Urothelium cell line (cell line): ENCODE measurements at places on chromosomes 1 and 21.

DNA sequence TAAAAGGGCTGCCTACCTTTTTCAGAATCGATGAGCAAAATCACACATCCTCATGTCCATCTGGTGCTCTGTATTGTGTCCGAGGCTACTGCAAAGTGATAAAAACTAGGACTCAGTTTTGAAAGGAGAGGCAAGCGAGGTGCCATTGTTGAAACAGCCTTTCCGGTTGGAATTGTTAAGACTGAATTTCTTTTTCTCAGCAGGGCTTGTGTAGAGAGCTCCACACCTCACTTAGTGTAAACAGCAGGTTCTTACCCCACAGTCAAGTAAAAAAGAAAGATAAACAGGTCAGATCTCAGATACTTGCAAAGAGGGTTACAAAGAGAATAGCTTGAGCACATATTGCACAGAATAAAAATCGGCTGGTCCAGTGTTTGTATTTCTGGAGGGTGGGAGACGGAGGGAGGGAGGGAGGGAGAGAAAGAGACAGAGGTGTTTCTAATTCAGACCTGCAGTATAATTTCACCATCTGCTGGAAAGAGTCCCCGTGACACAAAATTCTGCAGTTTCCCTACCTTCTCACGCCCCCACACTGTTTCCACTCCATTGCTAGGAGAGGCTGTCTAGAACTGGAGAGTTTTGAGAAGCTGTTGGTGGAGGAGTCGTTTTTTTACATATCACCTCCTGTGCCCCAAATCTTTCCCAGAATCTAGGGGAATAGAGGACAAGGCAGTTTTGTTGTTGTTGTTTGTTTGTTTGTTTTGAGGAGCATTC is 82.5 kb downstream of the EDEM3 start:
- DNase-seq: no peak

DNA sequence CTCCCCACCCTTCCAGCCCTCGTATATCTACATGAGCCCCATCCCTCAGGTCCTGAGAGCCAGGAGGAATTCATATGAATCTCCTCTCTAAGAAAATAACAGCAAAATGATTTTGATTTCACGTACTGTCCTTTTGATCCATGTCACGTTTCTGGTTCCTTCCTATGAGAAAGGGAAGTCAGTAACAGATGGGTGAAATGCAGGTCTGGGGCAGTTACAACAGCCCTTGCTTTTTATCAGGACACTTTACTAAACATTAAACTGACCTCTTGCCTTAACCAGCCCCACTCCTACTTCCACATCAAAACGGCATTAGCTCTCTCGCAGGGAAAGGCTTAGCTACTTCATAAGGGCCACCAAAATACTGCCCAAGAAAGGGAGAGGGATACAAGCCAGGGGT is 59.0 kb downstream of the SPATA46 start:
- no peak for DNase-seq

DNA sequence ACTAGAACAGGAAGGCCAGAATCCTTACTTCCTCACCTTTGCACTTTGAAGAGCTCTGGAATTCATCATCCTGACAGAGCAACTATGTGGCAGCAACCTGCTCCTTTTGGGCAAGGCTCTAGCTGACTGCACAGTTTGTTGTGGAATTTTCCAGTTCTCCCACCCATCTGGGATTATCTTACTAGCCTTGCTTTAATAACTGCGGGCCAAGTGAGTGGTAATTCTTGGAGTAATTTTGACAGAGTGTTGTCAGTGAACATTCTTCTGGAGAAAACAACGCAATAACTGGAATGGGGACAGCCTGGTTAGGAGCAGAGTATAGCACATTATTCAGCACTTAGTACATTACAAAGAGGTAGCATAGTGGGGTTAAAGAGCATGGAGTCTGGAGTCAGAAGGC is 75.3 kb downstream of the NTMT2 start:
- no peak for DNase-seq

GRCh38 chr1:43065616-43066399 is 106.3 kb downstream of the EBNA1BP2 start:
- no peak for DNase-seq

- DNase-seq: no peak
Measured at GRCh38 chr1:36134031-36134430, 9.0 kb upstream of the COL8A2 start.

DNA sequence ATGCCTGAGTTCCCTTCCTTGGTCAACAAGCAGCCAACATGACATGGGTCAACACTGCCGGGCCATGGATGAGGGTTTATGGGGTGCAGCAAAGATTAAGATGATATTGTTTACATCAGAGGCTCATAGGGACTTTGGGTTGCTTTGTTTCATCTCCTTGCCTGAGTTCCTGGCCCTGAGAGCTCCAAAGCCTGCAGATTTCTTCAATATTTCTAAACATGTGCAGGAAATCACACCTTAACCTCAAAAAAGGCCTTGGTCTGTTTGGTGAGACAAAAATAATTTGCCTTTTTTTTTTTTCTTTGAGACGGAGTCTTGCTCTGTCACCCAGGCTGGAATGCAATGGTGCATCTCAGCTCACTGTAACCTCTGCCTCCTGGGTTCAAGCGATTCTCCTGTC is 876 bp downstream of the SLAMF8 start:
- no peak for DNase-seq

GRCh38 chr1:226637147-226637935 is 88.8 kb downstream of the STUM start:
- no peak for DNase-seq

- DNase-seq: no peak
Measured at GRCh38 chr1:204462229-204462561, 32.4 kb downstream of the PIK3C2B start.

GRCh38 chr1:2629627-2630497 is 3.0 kb downstream of the MMEL1 start:
- no peak for DNase-seq

DNA sequence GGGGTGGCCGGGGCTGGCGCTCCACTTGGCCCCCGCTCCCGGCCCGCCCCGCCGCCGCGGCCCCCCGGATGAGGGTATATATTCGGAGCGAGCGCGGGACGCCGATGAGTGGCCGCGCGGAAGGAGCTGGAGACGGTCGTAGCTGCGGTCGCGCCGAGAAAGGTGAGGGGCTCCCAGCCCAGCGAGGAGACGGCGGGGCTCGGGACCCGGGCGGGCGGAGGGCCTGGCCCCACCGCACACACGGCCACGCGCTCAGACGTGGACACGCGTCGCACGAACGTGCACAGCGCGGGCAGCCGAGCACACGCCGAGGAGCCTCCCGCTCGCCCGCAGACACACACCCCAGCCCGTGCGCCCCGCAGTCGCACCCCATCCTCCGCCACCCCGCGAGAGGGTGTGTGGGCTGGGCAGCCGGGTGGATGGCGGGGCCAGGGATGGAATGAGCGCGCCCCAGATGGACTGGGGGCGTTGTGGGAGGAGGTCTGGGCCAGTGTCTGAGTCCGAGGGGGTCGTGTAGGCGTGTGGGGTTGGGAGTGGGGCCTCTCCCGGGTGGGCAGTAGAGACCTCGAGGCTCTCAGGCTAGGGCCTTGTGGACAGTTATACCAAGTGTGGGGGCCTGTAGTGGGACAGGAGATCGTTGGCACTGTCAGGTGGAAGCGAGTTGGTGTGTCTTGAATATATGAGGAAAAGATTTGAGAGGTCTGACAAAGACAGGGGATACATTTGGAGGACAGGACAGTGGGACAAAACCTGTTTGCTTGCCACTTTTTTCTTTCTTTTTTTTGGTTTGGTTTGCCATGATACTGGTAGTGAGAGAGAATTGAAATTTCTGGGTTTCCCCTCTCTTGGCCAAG is at the start of gene UAP1:
UAP1 (plus strand) TSS at position 107 of the 854 bp plus-strand sequence. CDS start 4,347 bp downstream, outside the sequence.
- DNase-seq: peak; percentile 10

- DNase-seq: no peak
Measured at GRCh38 chr1:172447641-172448040, 3.8 kb upstream of the PIGC start.

DNA sequence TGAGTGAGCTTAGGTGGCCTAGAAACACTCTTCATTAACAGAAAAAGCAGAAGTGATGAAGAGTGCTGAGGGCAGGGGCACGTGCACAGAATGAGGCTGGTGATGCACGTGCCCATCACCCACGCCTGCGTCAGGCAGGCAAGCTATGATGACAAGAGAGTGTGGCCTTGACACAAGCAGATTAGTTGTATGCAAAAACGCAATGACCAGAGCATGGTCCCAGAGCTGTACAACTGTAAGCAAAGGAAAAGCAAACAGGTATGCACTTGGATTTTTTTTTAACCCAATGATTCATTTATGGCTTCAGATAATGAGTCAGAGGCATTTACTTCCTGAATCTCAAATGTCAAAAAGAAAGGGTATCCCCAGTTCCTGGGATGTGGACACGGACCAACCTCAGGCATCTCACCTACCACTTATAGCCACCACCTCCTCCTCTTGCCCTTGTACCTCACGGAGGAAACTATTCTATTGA is 9.1 kb upstream of the TMEM61 start:
- peak; percentile 71 for DNase-seq

- DNase-seq: no peak
Measured at GRCh38 chr21:35510957-35511695, 462.0 kb upstream of the RUNX1 start.

DNA sequence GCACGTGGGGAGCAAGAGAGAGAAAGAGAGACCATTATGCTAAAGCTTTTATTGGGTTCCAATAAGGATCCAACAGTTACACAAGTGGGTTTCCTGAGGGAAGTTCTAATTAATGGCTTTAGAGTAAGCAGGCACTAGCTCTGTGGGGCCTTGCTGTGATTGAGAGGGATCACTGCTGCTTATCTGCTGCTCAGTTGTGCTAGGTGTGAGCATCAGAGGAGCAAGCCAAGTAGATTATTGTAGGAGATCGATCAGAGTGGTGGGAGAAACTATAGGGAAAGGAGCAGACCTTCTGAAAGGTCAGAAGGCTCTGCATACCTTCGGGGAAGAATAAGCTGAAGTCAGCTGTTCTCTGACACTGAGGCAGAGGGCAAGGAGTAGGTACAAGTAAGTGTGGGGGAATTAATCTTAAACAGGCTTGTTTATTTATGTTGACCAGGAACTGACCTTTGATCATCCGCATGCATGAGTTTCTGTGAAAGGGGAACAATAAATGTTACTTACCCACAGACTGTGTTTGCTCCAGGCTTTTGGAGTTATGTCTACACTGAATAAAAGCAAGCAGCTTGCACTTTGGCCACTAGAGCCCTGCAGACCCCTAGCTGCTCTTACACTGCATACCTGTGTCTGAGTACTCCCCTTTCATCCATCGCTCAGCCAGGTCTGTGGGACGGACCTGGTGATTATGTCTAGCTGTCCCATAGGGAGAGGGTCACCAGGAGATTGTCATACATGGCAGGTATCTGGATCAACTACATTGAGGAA is 89.7 kb downstream of the TNNI3K start:
- DNase-seq: no peak

- no peak for DNase-seq
Measured at GRCh38 chr1:224554620-224555259, 61.4 kb upstream of the CNIH3 start.

DNA sequence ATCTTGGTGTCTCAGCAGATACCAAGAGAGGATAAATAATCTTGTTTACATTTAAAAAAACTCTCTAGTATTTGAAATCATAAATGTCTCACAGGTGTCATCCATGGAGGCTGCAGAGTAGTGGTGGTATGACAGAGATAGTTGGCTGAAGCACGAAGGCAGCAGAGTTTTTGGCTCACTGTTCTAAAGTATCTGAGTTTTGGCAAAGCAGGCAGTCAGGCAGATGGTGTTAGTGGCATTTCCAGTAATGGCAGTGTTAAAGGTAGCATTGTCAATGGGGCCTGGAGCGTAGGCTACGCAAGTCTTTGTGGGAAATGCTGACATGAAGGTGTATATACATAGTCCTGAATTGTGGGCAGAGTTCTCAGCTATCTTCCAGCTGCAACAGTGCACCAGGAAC is 68.5 kb upstream of the HSD17B7 start:
- no peak for DNase-seq

DNA sequence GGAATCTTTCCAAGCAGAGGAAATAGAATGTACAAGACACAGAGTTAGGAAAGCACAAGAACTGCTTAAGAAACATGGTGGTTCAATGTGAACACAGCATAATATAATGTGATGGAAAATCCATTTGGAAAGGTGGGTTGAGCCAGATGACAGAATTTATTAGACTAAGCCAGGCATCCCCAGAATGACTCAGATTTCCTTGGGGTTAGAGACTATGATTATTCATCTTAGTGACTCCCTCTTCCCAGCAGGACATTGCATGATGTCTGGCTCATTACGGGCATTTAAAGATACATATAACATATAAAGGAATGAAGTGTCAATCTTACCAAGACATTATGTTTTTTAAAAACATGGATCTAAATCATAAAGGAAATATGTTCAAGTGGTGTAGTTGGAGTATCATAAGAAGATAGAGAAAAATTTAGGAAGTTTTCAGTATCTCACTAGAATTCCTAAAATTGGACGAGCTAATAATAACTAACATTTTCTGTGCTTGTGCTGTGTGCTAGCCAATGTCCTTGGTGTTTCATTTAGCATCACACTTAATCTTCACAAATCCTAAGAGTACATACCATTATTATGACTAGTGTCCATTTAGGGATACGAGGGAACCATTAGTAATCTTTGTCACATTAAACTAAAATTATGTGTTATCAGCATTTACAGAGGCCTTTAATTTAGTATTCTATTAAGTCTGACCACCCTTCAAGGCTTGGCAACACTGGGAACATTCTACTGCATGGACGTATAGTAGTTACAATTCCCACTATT is 41.0 kb upstream of the ST6GALNAC5 start:
- peak; percentile 27 for DNase-seq

GRCh38 chr1:202151045-202151444 is 6.5 kb upstream of the ARL8A start:
- DNase-seq: no peak

DNA sequence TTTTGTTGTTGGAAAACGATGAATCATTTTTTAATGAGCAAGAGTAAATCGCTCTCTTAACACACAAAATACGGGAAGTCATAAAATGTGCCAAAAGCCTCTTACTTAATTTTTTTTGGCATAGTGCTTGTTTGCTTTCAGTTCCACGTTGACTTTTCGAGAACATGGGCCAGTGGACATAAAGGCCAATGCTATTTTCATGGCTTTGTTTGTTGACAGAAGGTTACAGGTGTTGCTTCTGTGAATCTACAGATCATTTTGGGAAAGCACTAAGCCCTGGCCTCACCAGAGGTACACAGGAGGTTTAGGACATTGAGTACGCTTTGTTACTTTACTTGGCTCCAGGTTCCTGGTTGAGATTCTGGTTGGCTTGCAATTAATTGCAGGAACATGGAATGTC is 199.4 kb upstream of the HMCN1 start:
- DNase-seq: no peak

DNA sequence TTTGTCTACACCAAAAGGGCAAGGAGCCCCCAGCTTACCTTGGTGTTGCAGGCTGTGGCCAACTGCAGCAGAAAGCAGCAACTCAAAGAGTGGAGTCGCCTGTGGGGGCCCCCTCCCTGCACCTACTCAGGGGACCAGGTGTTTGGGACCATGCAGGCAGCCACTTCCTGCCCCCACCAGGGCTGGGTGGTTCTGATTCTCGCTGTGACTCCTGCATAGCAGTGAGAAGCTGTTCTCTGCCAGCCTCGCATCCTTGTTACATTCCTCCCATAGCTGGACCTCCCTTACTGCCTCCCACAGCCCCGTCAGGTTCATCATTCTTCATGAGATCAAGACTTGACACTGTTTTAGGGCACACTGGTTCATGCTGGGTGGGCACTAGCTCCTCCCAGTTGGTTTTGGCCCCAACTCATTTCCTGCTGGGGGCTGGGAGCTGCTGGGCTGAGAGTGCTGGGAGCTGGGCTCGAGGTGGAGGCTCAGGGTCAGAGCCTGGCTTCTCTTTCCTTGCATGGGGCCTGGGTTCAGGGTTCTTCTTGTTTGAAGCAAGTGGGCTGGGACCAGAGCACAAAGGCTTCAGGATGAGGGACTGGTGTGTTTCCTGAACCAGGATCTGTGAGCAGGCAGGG is 146.9 kb upstream of the C1orf174 start:
- peak; percentile 43 for DNase-seq
